ENCODE measurements at places on chromosomes 1 and 21. TPM values are rescaled to one million over a fixed set of nuclear protein-coding genes. Genes with fewer than 3 reads are reported as not detected.

The PGLYRP3 gene
- total RNA-seq = 33.1 TPM

The PTPRF gene
- total RNA-seq = 243 TPM

The POU3F1 gene
- total RNA-seq = 4.5 TPM

DNA sequence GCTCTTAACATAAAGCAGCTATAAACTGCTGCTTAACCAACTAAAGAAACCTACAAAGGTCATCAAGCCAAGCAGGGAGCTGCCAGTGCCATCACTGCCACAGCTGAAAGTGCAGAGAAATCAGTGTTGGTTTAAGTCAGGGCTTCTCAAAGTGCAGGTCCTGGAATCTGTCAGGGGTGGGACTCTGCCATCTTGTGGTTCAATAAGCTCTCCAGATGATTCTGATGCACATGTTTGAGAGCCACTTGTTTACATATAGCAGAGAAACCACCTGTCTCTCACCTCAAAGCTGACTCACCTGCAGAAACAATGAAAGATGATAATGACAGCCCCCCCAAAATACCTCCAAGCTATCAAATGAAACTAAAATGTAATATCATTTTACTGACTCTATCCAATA lies 49.3 kb downstream of the SH3GLB1 start:
- no peaks in the 10 kb centered on the region for H3K36me3 ChIP-seq
- DNase-seq = no peak
- no peaks in the 10 kb centered on the region for H3K4me1 ChIP-seq
- no peak overlapping the region for H3K27ac ChIP-seq

DNA sequence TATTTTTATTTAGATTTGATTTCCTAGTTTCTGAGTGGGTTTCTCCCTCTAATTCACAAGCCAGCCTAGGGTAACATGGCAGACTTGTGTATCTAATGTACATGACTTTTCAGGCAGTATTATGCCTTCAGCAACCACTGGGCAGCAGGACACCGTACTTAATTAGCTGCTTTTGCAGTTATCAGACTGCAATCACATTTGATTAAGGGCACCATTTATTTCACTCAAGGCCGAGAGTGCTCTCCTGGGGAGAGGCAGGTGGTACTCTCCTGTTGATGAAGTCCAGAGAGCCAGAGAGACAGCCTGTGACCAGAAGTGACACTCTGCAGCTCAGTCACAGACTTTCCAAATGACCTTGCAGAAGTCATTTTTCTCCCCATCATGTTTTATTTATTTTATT lies 18.7 kb downstream of the CYYR1 start:
- DNase-seq = no peak
- no peaks in the 10 kb centered on the region for H3K36me3 ChIP-seq
- no peak overlapping the region for H3K27ac ChIP-seq
